ENCODE measurements at places on chromosomes 12 and 14.
A peak's percentile ranks its signal among the peaks of the same experiment; 100 is the strongest.

- DNase-seq: no peak
Measured at GRCh38 chr12:52358575-52359350, 8.5 kb downstream of the KRT85 start.

GRCh38 chr14:41615011-41615595 lies 8.4 kb downstream of the LRFN5 start:
- DNase-seq: no peak

- no peak for DNase-seq
Measured at GRCh38 chr14:63962906-63963305, 110.1 kb downstream of the SYNE2 start.

- peak; percentile 5 for DNase-seq
Measured at GRCh38 chr14:94180655-94181271, 6.6 kb downstream of the PPP4R4 start.

DNA sequence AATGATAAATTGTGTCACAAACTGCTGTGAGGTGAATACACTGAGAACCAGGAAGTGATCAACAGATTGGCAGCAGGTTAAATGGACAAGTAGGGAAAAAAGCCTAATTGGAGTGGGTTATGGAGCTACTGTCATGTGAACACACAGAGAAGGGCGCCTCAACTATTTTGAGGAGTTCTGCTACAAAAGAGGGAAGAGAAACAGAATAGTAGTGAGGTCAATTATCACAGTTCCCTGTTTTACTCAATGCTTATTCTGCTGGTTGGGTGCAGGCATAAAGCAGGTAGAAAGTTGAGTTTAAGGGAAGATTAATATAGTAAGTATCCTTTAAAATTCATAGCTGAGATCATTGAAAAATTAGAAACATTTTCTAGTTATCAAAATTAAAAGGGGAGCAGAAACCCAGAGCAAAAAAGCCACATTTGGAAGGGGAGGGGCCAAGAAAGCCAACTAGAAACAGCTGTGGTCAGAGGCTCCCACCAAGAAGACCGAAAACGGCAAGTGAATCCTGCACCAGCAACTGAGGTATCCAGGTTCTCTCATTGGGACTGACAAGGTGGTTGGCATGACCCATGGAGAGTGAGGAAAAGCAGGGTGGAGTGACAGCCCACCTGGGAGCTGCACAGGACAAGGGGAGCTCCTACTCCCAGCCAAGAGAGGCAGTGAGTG lies 105.7 kb downstream of the ZC3H14 start:
- DNase-seq: no peak

- DNase-seq: no peak
Measured at GRCh38 chr14:36955376-36955775, 217.0 kb downstream of the SLC25A21 start.

DNA sequence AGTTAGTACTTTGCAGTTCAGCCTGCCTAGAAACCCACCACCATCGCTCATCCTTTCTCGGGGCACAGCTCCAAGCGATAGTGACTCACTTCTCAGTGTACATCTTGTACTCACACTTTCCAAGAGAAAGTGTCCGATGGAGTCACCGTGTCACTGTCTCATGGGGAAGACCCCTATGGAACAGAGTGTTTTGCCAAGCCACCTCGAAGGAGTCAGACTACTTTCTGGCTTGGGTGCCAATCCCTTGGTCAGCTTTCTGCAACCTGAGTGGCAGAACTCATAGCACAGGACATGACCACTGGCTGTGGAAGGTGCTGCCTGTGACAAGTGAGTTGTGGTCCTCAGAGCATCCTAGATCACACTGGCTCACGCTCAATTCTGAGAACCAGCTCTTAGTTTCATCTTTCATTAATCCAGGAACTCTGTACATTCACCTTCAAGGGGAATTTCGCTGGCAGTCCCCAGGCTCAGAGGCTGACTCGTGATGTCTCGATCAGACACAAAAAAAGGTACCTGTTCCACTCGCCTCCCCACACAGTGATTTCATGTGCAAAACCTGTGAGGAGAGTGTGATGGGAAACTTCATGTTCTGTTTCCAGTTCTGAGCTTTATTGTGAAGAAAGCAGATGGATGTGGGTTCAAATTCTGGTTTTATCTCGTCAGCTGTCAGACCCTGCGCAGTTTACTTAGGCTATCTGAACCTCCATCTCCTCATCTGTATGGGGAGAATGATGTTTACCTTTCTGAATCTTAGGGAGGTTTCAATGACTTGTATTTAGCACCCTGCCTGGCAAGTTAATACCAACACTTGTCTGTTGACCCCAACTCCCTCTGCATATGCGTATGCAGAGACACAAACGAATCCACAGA lies 127.3 kb upstream of the CCND2 start:
- DNase-seq: peak; percentile 62

DNA sequence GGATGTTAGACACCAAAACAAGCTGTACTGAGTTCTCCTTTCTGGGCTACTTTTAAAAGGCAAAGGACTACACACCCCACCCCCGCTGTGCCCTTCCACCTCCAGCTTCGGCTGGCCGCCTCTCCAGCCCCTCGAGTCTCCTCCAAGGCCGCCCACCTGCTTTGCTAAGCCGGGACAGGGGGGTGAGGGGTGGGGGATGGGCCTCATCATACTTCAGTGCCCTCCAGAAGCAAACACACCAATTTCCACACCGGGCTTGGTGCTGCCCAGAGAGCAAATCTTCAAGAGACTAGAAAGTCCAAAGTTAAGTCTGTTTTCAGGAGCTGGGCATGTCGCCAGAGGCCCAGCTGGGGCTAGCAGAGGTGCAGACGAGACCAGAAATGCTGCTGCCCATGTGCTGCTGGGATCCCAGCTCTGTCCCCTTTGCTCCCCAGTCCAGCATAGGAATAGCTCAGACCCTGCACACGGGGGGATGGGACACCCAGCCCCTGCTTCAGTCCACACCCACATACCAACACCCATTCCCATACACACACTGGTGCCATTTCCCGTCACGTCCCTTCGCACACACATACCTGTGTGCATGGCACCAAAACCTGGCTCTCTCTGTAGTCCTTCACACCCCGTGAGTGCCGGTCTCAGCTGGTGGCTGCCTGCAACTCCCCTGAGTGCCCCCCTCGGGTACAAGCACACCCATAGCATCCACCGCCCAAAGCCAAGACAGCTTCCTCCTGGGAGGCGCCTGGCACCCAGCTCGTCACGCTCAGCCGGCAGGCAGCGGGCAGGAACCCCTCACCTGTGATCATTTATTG lies 1.0 kb downstream of the SLC6A12 start:
- DNase-seq: no peak

- DNase-seq: no peak
Measured at GRCh38 chr12:123474485-123475245, 16.7 kb downstream of the SNRNP35 start.

DNA sequence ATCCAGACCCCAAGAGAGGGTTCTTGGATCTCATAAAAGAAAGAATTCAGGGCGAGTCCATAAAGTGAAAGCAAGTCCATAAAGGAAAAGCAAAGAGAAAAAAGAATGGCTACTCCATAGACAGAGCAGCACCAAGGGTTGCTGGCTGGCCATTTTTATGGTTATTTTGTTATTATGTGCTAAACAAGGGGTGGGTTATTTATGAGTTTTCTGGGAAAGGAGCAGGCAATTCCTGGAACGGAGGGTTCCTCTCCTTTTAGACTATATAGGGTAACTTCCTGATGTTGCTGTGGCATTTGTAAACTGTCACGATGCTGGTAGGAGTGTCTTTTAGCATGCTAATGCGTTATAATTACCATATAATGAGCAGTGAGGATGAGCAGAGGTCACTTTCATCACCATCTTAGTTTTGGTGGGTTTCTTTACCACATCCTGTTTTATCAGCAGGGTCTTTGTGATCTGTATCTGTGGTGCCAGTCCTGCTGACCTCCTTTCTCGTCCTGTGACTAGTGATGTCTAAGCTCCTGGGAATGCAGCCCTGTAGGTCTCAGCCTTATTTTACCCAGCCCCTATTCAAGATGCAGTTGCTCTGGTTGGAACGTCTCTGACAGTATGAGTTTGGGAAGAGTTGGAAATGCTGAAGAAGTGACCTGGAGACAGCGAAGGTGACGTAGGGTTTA lies 100.5 kb downstream of the ZNF664 start:
- no peak for DNase-seq

DNA sequence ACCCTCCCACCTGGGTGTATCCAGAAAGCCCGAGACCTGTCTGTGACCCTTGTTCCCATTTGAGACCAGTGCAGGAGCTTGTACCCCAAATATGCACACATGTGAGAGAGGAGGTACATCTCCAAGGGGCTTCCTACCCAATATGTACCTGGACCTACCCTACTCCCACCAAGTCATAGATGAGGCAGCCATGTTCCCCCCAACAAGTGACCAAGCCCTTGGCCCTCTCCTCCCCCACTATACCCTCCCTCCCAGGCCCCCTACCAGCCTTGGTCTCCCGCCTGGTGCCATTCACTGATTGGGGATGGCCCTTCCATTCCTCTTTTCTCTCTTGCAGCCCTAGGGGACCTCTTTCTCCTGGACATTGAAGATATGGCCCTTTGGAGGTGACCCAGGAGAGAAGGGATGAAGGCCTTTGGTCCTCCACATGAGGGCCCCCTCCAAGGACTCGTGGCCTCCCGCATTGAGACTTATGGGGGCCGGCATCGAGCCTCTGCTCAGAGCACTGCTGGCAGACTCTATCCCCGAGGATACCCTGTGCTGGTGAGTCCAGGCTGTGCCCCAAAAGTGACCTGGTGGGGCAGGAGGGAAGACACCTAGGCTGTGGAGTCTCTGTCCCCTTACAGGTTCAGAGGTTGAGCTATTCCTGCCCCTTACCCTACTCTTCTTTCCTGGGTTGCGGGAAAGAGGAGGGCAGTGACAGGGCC lies 1.5 kb downstream of the PLEKHG6 start:
- no peak for DNase-seq

GRCh38 chr14:23354990-23355389 lies 2.3 kb upstream of the SLC22A17 start:
- DNase-seq: no peak

GRCh38 chr12:131911851-131912477 lies 17.1 kb upstream of the PUS1 start:
- no peak for DNase-seq

- no peak for DNase-seq
Measured at GRCh38 chr12:106942775-106943174, 12.9 kb upstream of the TMEM263 start.

- DNase-seq: no peak
Measured at GRCh38 chr12:76127588-76127987, 43.1 kb upstream of the NAP1L1 start.

GRCh38 chr14:60510951-60511599 lies 2.1 kb downstream of the SIX6 start:
- DNase-seq: no peak

GRCh38 chr14:105472486-105472991 lies 2.1 kb upstream of the CRIP2 start:
- no peak for DNase-seq

GRCh38 chr12:5736527-5736926 lies 208.5 kb downstream of the ANO2 start:
- DNase-seq: no peak

GRCh38 chr12:49041881-49042484 lies 18.6 kb downstream of the KMT2D start:
- DNase-seq: no peak

GRCh38 chr12:125137766-125138344 lies 72.6 kb downstream of the AACS start:
- no peak for DNase-seq

DNA sequence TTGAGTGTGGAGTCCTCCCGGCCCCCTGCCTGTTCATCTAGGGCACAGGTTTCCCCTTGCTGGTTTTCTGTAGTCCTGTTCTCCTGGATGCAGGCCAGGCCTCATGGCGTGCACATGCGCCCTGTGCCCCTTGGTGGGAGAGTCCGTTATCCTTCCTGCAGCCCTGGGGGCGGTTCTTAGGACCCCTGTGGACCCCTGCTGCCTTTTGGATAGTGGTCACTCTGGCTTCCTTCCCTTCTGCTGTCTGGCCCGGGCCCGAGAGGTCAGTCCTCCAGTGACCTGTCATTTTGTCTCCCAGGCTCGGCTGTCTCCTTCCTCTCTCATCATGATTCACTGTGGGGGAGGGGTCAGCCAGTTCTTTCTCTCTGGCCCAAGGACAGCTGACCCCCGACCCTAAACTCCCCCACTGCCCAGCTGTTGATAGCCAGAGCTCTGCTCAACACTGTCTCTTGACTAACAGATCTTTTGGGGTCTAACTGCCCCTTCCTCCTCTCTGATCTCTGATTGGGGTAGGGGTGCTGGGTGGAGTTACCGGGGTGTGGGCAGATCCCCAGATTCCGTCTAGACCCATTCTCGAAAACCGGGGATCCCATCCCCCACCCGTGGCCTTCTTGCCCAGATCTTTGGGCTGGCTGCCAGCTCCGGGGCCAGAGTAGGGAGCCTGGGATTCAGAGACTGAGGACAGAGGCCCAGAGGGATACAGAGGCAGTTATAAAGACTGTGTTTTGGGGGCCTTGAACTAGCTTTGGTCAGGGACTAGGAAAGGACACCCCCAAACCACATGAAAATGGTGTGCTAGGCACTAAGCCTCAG lies 7.0 kb downstream of the CCND2 start:
- no peak for DNase-seq

- DNase-seq: no peak
Measured at GRCh38 chr14:33532553-33532952, 418.3 kb downstream of the EGLN3 start.

DNA sequence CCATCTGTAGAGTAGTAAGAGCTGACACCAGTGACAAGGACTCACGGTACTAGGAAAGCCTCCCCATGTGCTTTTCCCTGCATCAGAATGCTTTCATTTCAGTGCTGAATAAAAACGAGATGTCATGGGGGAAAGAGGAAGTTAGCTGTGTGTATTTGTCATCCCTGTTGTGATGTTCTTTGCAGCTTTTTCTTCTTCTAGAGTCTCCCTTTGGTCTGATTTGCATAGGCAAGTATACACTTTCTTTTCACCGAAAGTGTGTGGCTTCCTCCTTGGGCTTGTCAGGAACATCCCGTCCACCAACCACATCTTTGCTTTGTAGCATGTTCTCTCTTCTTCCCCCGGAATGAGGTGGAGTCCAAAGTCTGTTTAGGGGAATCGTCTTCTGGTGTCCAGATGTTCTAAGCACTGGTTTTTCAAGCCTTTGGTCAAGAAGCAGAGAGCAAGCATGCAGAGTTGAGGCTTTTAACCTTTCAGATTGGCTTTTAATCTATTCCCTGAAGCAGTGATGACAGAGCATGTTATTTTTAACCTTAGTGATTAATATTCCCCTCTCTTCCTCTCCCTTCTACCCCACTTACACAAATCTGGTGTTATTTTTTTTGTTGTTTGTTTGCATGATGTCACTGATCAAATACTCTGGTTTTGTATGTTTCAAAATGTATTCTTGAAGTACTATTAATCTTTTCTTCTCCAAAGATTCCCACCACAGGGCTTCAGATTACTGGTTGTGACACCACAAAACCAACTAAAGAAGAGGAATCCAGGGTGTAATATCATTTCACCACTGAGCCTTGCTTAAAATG lies 163.4 kb downstream of the SAMD4A start:
- DNase-seq: no peak

GRCh38 chr12:46701356-46701755 lies 124.4 kb downstream of the SLC38A4 start:
- no peak for DNase-seq

Measured in activated CD4-positive, alpha-beta T cell treated with anti-CD3 and anti-CD28 coated beads for 4 hours (primary cell).